ENCODE measurements at places on chromosomes 3 and 15.

GRCh38 chr3:24264748-24265158 lies 229.9 kb downstream of the THRB start:
- peak; percentile 41 for DNase-seq

GRCh38 chr3:142943870-142944269 lies 19.6 kb downstream of the PAQR9 start:
- no peak for DNase-seq

- DNase-seq: no peak
Measured at GRCh38 chr3:88230638-88231037, 80.9 kb downstream of the C3orf38 start.

- no peak for DNase-seq
Measured at GRCh38 chr3:62332017-62332416, 41.3 kb downstream of the FEZF2 start.

DNA sequence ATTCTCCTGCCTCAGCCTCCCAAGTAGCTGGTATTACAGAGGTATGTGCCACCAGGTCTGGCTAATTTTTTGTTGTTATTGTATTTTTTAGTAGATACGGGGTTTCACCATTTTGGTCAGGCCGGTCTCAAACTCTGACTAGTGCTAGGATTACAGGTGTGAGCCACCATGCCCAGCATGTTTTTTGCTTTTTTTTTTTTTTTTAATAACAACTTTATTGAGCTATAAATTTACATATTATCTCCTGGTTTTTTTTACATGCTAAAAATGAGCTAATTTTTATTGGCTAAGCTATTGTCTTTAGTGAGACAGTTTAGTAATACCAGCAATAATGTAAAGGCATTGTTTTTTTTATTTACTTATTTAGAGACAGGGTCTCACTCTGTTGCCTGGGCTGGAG lies 105.2 kb downstream of the PDE8A start:
- no peak for DNase-seq

GRCh38 chr3:57582474-57583168 lies 14.5 kb downstream of the ARF4 start:
- peak; percentile 76 for DNase-seq

- no peak for DNase-seq
Measured at GRCh38 chr3:128804017-128804810, 75.2 kb upstream of the ACAD9 start.

DNA sequence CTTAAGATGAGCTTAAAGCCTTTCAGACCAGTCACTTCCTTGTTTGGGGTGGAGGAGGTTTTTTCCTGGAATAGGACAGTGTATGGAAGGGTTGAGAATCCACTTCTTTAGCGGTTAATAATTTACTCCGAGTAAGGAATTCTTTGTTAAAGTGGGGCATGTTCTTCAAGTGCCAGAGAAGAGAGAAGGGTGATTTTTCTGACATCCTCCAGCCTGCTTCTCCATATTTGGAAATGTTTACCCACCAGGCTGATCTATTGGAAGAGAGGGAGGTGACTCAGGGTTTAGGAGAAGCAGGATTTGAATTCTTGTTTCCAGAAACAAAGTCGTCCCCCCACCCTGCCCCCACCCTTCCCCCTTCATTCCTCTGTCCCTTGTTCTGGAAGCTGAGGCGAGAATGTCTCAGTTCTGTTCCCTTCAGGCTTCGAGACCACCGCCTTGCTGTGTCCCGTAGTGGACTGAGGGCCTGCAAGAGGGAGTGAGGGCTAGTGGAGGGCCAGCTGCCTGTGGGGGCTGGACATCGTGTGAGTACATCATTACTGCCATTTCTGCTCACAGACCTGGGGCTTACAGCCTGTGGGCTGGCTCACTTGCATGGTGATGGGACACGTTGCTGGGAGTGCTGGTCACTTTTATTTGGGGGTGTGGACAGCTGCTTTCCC lies 58.5 kb downstream of the LPP start:
- peak; percentile 56 for DNase-seq

Measured in Calu3 (cell line).